ENCODE measurements at places on chromosomes 11 and 22.

DNA sequence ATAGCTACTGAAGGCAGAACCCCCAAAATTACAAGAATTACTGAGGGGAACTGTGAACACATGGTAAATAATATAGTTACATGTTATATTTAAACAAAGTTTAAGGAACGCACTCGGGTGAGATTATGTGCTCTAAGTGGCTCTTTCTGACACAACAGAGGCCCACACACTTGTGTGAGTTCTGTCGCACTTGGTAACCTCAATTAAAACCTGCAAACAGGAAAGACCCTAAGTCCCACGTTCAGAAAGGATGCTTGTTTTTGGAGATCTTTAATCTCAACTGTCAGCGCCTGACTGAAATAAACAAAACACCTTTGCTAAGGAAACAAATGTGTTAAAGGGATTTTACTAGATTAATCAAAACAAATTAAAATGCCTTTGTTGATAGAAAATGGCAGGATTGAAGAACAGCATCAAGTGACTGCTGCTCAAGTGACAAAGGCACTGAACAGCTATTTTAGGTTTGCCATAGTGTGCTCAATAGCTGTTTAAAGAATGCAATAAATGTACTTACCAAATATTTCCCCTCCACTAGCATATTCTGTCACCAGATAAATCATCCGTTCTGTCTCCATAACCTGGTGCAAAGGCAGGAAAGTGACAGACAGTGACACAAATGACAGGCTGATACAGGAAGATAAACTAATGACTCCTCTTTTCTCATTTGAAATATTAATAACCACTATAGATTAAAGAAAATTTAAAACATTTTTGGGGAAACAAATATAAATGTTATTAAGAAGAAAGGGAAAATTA is 116.3 kb upstream of the APOA1 start:
- no peak for DNase-seq

GRCh38 chr11:5696210-5696609 is 6.6 kb downstream of the TRIM22 start:
- DNase-seq = no peak

GRCh38 chr11:69567951-69568808 is 72.8 kb upstream of the CCND1 start:
- DNase-seq = peak; percentile 15

DNA sequence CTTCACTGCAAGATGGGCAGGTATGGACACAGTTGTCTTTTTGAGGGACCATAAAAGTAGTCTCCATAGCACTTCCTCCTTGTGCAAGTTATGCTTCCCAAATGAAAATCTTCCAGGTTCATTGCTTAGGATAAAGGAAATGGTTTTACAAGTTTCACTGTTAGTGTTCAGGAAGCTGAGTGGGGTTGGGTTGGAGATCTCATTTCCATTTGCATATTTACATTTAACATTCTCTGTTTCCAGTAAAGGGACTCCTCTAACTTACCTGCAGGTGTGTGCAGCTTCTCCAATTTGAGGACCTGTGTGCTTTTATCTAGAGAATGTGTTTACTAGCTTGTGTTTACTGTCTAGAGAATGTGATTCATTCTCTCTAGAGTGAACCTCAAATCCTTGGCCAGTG is 141.3 kb upstream of the POU2AF2 start:
- no peak for DNase-seq

DNA sequence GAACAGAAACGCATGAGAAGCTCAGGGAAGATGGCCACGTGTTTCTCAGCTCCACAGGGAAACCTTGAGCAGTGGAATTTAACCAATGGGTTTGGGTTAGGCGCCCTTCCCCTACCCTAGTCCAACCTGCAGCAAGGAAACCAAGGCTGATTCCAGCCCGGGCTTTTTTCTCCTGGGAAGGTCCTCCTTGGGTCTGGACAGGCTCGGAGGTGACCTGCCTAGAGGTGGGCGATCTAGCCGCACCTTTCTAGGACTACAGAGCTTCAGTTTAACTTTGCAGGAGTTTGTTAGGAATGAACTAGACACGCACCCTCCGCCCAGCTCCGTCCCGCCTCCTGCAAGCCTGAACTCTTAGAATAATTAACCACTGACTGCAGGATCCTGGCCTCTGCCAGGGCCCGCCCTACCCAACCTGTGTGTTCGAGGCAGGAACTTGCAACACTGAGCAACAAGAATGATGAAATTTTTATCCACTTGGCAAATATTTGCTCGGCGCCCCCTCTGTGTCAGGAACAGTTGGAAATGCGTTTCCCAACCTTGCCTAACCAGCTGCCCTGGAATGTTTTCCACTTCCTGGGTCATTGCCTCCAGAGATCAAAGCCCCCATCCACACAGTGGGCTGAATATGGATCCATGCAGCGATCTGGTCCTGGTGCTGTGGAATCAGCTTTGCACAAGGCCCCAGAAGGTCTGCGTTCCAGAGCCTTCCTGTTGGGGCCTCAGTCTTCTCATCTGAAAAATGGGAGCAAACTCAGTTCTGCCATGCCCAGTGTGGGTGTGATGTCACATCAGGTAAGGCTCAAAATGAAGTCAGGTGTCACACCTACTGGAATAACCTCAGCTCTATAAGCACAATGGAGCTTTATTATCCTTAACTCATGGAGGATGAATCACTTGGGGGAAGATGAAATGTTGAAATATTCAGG is 13.3 kb downstream of the MPST start:
- DNase-seq = peak; percentile 42

DNA sequence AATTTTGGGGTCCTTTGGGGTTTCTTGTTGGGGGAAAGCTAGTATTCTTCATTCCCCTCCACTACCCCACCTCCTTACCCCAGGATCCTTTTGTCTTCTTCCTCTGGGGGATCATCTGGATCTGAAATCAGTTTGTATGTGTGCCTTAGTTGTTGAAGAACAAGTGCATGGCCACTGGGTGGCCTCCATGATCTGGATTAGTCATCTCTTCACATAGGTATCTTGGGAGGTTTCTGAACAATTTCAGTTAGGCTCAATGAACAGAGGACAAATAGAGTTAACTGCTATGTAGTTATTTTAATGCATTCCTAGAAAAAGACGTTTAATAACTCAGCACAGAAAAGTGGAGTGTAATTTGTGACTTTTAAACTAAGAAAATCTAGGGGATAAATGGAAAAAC is 7.1 kb upstream of the VWA5A start:
- no peak for DNase-seq

DNA sequence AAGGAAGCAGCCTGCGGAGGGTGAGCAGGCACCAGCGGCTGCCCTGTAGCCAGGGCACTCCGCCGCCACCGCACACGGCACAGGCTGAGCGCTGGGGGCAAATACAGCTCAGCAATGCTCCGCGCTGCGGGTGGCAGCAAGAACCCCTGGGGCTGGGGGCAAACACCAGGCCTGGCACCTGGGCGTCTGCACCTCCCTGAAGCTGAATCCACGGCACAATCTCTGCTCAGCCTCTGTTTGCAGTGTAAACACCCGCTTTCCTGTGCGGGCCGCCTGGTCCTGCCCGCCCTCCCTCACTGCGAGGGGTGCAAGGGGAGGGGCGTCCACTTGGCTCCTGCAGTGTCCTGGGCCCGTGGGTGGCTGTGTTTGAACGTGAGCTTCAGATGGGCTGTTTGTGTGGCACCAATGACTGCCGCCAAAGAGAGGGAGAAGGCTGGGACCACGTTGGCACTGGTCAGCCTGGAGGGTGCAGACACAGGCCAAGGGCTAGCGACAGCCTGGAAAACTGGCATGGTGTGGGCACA is 14.8 kb upstream of the MPPED1 start:
- no peak for DNase-seq

DNA sequence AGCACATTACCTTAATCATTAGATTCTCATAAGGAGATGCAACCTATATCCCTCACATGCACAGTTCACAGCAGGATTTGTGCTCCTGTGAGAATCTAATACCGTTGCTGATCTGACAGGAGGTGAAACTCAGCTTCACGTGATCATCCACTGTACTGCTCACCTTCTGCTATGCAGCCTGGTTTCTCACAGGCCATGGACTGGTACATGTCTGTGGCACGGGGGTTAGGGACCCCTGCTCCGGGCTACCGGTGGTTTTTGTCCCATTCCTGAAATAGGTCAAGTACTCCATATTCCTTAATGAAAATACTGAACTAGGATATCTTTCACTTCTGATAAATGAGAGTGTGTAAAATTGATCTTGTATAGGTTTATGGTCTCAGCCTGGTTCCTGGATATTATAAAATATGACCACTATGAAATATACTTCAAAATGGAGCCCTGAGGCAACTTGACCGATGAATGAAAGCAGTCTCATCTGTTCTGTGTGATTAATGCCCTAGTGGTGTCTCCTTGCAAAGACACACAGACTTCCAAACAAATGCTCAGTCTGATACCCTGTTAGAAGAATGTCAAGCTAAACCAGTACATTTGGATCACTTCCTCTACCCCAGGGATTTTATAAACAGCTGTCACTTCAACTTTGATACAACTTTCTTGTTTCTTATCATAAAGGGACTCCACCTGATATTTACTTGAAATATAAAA is 492.9 kb upstream of the ANO3 start:
- DNase-seq = no peak

GRCh38 chr11:57638005-57638781 is 11.5 kb downstream of the YPEL4 start:
- DNase-seq = peak; percentile 98

DNA sequence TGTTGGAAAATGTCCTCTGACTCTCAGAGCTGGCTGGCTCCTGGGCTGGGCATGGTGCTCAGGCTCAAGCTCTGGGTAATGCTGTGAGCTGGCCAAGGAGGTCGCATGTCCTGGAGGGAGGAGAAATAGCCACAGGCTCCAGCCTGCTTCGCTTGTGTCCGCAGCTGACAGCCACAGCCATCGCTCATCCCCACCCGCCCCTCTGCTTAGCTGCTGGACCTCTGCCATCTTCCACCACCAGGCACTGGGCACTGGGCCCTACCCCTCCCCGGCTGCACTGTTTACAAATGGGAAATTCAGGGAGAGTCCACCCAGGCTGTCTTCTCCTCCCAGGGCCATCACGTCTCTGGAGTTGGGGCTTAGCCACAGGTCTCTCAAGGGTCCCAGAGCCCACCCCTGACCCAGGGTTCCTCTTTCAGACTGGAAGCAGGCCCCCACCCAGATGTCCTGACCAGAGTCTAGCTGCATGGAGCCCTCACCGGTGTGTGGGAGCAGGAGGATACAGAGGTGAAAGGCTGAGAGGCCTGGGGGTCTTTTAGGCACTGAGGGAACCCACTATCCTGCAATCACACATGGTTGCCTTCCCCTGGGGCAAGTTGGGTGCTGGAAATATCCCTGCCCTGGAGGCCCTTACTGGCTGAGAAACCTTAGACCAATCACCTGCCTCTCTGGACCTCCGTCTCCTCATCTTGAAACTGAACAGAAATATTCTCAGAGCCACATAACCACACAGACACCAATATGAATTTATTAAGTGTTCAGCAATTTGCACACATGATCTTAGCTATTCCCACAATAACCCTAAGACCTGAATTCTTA is 62.7 kb downstream of the CD82 start:
- peak; percentile 82 for DNase-seq

DNA sequence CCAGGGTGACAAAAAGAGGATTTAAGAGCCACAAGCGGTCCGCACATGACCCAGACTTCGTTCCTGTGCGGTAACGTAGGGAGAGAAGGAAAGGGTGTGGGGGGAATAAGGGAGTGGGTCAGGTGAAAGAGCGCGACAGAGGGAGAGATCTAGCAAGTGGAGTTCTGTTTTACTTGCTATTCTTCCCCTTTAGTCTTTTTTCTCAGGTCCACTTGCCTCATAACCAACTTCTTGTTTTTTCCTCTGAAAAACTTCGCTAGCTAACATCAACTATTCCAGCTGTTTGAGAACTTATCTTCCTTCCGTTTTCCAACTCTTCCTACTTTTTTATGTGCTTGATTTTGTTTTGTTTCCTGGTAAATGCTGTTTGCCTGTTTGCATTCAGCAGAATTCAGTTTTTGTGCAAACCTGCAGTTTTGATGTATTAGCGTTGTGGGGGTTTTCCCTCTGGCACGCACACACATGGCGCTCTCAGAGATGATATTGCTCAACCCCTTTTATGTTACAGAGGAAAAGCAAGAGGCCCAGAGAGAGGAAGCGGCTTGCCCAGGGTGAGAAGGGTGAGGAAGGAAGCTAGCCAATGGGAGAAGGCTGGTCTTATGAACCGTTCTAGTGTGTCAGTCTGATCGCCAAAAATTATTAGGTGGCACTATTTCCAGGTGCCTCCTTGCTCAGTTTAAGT is 592 bp upstream of the CTSC start:
- DNase-seq = peak; percentile 54

DNA sequence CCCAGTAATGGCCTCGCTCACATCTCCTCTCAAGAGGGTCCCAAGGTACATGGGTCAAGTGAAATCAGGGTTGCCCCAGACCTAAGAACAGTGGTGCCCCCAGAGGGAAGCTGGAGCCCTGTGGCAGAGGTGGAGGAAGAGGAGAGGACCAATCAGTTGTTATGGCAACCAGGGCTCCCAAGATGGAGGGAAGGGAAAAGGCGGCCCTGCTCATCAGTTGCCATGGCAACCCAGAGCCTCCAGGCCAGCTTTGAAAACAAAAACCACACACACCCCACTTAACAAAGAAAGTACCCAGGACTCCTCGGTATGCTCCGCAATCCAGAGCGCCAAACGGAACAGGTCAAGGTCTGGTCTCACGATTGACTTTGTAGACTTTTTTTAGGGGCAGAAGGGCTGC is 53.5 kb upstream of the SLC35C1 start:
- no peak for DNase-seq

GRCh38 chr11:113238721-113239120 is 75.7 kb upstream of the TTC12 start:
- DNase-seq = no peak

GRCh38 chr11:15557457-15558230 is 442.9 kb downstream of the INSC start:
- DNase-seq = no peak

DNA sequence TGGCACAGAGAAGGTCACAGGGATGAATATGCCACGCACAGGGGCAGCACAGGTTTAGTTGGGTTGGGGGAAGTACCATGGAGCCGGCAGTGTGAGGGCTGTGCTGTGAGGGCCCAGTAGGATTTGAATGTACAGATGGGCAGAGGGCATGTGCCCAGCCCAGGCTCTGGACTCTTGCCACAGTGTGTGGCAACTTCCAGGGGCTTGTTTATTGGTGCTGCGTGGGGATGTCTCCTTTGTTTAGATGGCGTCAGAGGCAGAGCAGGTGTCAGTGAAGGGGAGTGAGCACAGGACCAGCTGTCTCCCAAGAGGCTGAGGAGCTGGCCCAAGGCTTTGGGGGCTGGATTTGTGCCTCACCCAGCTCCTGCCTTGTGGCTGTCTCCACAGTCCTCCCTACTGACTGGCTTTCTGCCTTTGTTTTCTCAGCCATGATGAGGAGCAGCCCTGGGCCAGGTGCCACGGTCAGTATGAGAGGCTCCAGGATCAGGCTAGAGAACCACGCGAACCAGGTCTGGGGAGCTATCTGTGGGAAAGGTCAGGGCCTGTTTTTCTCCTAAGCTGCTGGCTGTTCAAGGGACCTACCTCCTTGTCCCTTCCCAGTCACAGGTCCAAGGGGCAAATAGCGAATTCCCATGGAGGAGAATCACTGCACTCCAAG is 21.9 kb downstream of the SUN2 start:
- DNase-seq = no peak
